ENCODE measurements at places on chromosomes 1 and 21.

DNA sequence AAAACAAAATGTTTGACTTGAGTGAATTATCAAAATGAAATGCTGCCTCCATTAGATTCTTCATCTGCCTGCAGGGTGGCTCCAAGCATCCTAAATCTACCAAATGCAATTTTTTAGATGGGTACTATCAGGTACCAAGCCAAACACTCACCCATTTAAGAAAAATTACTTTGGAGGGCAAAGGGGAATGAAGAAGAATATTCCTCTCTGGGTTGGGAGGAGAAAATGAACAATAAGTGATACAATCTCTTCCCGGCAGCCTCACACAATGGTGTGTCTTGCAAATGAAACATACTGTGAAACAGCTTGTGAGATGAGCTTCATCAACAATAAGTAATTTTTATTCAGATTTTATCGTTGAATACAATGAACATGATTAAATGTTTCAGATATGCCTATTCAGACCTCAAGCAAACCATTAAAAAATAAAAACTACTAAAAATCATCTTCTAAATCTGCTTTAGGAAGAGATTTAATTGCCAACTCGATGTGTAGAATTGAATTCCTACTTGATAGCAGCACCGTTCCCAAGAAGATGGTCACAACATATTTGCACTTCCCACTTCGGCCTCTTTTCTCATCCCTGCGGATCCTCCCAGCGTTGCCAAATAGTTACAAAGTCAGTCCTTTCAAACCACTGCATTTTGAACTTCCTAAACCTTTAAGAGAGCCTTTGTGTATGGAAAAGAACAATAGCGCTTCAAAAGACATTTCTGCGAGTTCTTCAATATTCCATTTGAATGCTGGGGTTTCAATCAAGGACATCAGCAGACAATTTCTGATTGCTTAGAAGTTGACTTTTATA, 2.7 kb downstream of the DAB1 start:
- DNase-seq, result peak; percentile 13

DNA sequence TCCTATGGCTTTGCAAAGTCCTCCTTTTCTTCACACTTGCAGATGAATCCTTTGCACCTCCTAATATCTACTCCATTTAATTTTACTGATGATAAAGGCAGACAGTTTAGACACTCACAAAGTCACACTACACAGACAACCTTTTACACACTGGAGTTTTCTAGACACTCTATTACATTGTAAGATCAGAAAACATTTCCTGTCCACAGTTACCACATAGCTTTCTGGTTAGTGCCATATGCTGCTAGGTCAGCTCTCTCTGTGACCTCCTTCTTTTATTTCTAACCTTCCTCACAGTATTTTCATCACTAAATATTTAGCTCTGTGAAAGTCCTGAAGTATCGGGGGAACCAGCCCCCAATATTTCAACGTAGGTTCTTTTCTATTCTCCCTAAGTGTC, 5.1 kb downstream of the SH2D1B start:
- DNase-seq, result no peak

GRCh38 chr1:41020109-41020576, 1.4 kb downstream of the SLFNL1 start:
- no peak for DNase-seq

DNA sequence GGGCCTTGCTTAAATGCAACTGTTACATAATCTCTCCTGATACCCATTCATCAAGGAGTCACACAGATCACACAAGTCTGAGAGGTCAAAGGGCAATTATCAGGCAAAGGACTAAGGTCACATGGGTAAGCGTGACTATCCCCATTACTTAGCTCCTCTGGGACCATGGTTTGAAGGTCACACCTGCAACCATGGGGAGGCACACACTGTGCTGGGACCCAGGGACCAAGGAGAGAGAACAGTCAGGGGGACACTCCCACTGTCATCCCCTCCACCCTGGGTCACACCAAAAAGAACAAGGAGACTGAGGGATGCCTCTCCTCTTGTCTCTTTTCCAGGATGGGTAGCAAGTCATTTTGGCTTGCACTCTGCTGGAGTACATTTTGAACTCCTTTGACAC, 30.9 kb upstream of the CTBS start:
- no peak for DNase-seq

- DNase-seq, result no peak
Measured at GRCh38 chr1:169217636-169218035, 111.1 kb downstream of the ATP1B1 start.

Measured in fibroblast of skin of right quadriceps (primary cell).